Renal cortical epithelial cell (primary cell): ENCODE measurements at places on chromosomes 3 and 15.

GRCh38 chr3:175255698-175256097 is 396.6 kb downstream of the NAALADL2 start:
- DNase-seq, result peak; percentile 68

DNA sequence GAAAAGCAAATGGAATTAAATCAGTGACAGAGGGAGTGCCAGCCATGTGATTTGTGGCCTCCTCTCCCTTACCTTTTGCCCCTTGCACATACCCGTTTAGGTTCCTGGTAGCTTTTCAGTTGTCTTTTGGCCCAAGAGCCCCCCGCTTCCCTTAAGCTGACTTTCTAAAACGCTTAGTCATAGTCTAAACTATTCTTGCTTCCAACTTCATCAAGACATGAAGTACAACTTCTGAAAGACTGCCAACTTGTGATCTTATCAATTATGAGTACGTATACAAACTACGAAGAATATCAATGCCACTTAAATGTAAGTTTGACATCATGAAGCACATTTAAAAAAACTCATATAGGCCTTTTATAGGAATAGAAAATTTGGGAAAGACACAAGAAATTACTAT is 61.9 kb downstream of the EIF3J start:
- peak; percentile 23 for DNase-seq

DNA sequence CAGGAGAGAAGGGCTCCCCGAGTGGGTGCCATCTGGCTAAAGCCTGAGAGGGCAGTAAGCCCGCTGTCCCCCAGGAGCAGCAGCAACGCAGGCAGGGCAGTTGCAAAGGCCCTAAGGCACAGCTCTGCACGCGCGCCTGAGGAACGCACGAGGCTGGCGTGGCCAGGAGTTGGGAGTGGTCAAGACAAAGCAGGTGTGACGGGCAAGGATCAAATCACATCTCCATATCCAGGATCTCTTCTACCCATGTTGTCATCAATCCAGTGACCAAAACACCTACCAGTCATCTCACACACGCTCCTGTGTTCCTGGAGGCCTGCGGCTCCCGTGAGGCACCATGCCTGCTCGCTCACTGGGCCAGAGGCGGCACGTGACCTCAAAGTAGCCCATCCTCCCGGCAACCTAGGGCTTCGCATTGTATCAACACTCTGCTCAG is 59.5 kb downstream of the ERC2 start:
- DNase-seq, result no peak

GRCh38 chr3:13593615-13594014 is 44.7 kb downstream of the FBLN2 start:
- no peak for DNase-seq

DNA sequence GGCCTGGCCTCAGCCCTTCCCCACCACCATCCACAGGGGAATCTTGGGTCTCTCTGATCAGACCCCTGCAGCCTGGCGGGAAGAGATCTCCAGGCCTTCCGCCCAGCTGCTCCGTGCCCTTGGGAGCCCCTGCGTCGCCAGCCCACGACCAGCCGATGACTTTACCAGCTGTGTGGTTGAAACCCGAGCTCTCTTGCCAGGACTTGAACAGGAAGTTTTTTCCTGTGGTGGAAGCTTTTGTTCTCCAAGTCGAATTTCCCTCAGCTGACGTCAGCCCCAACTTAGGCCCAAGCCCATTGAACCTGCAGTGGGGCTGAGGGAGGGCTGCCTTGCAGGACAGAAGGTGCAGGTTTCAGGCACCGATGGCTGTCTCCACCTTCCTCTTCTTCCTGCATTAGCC is 51.7 kb upstream of the SMAD3 start:
- peak; percentile 43 for DNase-seq

- DNase-seq, result no peak
Observed at GRCh38 chr3:74269689-74270088, 344.8 kb downstream of the CNTN3 start.

DNA sequence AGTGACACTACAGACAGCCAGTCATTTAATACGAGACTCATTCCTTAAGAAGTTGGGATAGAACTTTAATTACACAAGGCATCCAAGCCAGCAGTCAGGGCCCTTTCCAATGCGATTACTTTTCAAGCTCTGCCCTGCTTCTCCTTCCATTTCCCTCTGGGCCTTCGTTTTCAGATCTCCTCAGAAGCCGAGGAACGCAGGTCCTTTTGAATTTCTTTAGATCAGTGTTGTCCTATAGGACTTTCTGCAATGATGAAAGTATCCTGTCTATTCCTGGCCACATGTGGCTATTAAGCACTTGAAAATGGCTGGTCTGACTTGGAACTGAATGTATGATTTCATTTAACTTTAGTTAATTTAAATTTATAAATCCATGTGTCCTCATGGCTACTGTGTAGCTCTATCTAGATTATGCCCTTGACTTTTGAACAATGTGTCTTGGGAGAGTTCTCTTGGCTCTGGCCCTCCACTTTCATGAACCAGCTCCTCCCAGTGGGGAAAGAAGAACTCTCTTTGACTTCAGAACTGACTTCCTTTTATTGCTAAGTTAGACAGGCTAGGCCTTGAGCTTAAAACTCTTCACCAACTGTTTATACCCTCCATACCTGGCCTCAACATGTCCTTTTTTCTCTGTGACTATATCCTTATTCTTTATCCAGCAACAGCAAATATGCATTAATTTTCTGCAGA is 22.6 kb downstream of the TGFBR2 start:
- DNase-seq, result no peak

GRCh38 chr15:88803241-88803919 is at the start of gene ACAN:
Gene ACAN, plus strand, starts transcription at chr15:88803436. Its CDS starts 32,771 bp downstream, at chr15:88836207.
- no peak for DNase-seq

DNA sequence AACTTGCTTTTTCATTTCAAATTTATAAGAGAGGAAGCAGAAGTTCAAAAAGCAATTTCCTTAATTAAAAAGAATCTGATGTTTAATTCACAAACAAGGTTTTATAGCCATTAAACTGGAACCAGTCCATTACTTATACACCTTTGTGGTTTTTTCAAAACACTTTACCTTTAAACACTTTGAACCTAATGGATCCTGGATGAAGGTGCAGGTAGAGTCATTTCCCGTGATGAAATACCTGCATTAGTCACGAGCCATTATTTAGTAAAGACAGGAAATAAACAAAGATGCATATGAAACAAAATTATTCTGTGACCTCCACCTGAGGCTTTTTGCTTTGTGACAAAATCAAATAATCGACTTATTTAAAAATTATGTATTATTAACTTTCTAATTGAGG is 341.7 kb upstream of the UBE2E2 start:
- peak; percentile 55 for DNase-seq

- no peak for DNase-seq
Observed at GRCh38 chr3:73379465-73379864, 245.3 kb downstream of the PDZRN3 start.

DNA sequence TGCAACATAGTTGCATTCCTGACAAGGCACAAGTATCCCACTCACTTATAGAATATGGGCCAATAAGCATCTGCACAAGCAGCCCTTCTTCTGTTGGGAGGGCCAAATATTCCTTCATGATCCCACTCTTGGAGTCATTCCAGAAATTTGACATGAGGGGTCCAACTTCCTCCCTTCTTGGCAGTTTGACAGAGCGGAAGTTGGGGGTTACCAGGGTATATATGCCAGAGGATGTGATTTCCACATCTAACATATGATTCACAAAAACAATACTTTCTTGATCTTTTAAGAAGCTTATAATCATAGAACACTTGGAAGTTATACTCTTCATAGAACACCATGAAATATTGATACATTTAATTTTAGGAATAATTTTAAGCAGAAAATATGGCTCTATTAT is 100.9 kb upstream of the CRBN start:
- DNase-seq, result no peak

DNA sequence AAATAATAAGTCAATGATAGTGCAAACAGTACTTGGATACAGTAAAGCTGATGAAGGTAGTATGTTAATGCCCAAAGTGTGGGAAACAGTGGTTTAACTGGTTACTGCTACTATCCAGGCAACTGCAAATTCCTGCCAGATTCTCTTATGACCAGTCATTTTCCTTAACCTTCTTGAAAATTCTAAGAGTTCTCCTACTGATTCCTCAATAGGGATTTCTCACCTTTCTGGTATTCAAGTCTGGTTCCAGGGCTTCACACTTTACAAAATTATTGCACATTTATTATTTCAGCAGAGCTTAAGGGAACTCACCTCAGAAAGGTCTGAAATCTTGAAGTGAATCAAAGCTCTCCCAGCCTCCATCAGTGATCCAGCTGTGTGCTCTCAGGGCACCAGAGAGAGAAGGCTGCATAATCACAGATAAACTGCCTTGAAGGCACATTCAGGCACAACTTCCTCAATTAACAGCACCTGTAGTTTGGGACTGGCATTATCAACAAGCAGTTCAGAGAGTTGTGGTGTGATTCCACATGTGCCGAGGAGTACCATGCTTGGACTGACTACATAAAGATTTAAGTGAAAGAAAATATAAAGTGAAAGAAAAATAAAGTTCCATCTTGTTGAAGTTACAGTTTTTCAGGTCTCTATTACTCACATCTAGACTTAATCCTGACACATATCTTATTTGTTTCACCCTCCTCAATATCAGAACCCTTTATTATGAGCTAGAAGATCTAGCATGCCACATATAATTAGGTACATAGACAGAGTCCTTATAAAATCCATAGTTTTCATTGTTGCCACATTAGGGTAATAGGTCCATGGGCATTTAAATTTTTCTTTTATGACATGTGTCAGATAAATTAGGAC is 59.5 kb upstream of the TIPARP start:
- peak; percentile 92 for DNase-seq

DNA sequence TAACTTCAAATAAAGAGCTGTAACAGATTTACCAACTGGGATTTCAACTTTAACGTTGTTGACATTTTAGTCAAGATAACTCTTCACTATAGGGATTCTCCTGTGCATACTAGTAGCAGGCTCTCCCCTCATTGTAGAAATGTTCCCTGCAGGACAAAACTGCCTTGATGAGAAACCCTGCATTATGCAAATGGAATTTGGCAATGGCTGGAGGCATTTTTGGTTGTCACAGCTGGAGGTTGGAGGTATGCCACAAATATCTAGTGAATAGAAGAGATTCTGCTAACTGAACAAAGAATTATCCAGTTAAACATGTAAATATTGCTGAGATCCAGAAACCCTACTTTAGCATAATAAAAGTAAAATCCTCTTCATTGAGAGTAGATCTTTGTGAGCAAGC is 928.8 kb upstream of the ALCAM start:
- peak; percentile 70 for DNase-seq

GRCh38 chr3:129432036-129432435 is 3.6 kb upstream of the EFCAB12 start:
- DNase-seq, result no peak

- DNase-seq, result no peak
Observed at GRCh38 chr15:45101749-45102148, 12.2 kb downstream of the DUOX2 start.

GRCh38 chr3:155981669-155982068 is 111.2 kb downstream of the GMPS start:
- peak; percentile 25 for DNase-seq
